ENCODE measurements at places on chromosomes 3 and 15.
A peak's percentile ranks its signal among the peaks of the same experiment; 100 is the strongest.

DNA sequence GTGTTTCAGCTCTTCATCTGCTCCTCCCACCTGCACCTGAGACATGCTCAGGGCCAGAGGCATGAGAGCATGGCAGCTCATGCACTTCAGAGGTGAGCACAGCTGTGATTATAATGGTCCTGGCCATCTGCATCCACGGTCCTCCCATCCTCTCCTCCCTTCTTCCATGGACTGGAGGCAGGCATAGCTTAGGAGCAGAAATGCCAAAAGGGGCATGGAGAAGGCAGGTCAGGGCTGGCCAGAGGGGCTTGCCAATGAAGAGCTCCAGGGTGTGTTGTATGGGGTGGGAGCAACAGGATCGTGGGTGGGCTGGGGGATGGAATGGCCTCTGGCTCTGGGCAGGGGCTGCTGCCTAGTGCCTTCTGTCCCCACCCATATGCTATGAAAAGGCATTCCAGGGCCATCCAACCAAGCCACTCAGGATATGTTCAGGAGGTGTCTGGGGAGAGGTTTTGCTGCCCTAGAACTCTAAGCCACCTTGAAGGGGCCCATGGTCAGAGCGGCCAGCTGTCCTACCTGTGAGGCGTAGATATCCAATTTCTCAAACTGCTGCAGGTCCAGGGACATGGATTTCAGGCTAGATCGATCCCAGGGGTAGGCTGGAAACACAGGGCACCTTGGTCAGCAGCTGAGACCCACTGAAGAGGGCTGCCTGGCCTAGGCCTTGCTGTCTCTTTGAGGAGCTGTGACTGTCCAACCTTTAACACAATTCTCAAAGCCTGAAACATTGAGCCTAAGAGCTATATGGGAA is 26.1 kb downstream of the KY start:
- DNase-seq, result no peak

GRCh38 chr3:46102059-46102779 is 74.9 kb upstream of the XCR1 start:
- DNase-seq, result peak; percentile 64

- no peak for DNase-seq
These were observed 23.1 kb downstream of the EOMES start for GRCh38 chr3:27699067-27699466.

- DNase-seq, result no peak
These were observed 331.8 kb upstream of the ROBO1 start for GRCh38 chr3:80099559-80100066.

GRCh38 chr3:174945951-174946350 is 86.8 kb downstream of the NAALADL2 start:
- no peak for DNase-seq

GRCh38 chr3:50806806-50807205 is 132.1 kb downstream of the DOCK3 start:
- no peak for DNase-seq

DNA sequence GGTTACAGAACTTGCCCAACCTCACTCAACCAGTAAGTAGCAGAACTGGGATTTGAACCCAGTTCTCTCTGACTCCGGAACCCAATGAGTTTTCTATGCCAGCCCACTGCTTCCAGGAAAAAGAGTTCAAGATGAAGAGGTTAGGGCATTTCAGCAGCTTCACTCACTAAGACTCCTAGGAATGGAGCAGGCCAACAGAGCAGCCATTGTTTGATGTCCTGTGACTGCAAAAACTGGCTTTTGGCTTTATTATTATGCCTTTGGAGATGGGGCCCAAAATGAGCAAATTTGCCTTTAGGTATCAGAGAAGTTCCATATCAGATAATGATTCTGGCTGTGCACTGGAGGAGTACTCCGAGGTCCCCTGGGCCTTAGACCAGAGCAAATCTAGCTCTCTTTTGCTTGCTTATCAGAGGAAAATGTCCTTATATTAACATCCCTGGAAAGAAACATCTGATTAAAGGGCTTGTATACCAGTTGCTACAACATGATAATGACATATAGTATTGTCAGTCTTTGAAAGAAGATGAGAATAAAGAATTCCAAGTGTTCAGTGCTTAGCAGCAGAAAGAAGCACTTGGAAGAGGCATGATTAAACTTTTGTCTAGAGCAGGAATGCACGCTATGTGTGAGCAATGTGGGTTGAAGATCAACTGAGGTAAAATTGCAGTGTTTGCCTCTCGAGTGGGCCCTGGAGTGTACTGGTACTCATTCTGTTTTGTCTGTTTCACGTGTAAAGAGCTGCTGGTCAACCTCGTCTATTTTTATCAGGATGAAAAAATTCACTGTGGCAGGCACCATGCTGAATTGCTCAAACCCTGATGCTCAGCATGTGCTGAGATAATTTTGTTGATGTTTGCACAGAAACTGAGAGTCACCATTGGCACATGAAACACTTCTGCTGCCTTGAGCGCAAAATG is 21.8 kb upstream of the KLHL24 start:
- no peak for DNase-seq

GRCh38 chr15:46312133-46312740 is 677.4 kb downstream of the SQOR start:
- peak; percentile 35 for DNase-seq

- DNase-seq, result no peak
These were observed 37.2 kb upstream of the MASP1 start for GRCh38 chr3:187328691-187329090.

- no peak for DNase-seq
These were observed 27.6 kb downstream of the PLXNB1 start for GRCh38 chr3:48402281-48402732.

DNA sequence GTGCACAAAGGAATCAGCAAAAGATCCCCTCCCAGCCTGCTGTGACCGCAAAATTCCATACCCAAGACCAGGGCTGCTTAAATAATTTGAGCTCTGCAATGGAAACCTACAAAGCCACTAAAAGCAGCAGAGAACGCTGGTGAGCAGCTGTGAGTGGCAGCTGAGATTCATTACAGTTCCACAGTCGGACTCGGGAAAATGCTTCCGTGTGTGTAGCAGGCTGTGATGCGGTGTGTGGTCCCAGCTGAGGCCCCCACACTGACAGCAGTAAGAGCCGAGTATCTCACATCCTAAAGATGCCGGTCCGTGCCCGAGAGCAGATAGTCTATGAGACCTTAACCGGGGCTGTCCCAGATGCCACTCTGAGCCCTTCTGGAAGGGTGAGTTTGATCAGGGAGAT is 37.4 kb downstream of the TM2D3 start:
- no peak for DNase-seq

DNA sequence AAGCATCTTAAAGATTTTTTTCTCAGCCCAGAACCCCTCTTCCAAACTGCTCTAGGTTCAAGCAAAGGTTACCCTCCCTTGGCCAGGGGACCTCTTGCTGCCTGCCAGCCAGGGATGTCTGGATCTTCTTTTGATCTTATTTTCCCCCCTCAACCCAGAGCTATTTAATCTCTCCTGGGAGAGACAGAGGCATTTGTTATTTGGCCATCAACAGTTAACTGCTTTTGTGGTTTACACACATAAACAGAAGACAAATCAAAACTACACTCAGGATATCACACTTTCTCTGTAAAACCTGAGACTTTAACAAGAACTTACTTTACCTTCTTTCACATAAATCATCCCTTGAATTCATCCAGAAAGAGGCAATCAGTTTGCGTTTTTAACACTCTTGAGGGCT is 272.5 kb downstream of the THSD4 start:
- no peak for DNase-seq

GRCh38 chr15:52427804-52428203 is 100.9 kb downstream of the MYO5A start:
- no peak for DNase-seq

GRCh38 chr3:10929978-10930665 is 62.4 kb upstream of the SLC6A1 start:
- DNase-seq, result no peak

DNA sequence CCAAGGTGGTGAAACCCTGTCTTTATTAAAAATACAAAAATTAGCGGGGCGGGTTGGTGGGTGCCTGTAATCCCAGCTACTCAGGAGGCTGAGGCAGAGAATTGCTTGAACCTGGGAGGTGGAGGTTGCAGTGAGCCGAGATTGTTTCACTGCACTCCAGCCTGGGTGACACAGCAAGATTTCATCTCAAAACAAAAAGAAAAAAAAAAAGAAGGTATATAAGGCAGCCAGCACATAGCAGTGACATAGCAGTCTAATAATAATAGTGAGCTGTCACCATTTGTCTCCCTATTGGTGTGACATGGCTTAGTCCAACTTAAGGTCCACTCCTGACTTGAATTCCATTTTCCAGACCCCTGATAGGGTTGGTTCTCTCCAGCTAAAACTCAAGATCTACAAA is 8.8 kb upstream of the LACTB start:
- no peak for DNase-seq

GRCh38 chr3:134567605-134568004 is 81.7 kb downstream of the CEP63 start:
- no peak for DNase-seq

DNA sequence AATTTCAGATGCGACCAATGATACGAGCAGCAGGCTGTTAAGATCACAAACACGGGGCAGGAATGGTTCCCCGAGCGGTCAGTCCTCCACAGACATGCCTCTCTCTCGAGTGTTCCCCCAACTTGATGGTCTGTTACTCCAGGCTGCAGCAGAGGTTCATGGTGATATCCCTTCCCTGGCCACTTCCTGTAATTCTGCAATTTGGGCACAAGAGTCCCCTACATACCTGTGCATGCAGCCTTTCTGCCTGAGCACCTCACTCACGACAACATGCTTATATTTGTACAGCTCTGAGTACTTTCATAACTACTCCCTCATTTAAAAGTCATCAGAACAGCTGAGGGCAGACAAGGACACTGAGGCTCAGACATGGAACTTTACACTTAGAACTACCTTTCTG is 408.1 kb upstream of the NR2F2 start:
- DNase-seq, result no peak
